ENCODE measurements at places on chromosomes 4 and X. TPM values are rescaled to one million over a fixed set of nuclear protein-coding genes. Genes with fewer than 3 reads are reported as not detected.

Gene SMIM10L2A
- 0.23 TPM for total RNA-seq

Gene NUP62CL
- not detected for total RNA-seq

Gene TNIP3
- total RNA-seq, result not detected

Gene MAOB
- total RNA-seq, result 0.08 TPM

Gene UCP1
- not detected for total RNA-seq

Gene KCTD8
- 0.30 TPM for total RNA-seq

Gene MAGEA2
- total RNA-seq, result 90.5 TPM

Gene C4orf33
- total RNA-seq, result 5.5 TPM

Gene LDB2
- not detected for total RNA-seq

Gene TXK
- 1.5 TPM for total RNA-seq

Gene TAF7L
- total RNA-seq, result not detected

Gene GAGE12F
- total RNA-seq, result not detected

Gene MAPK10
- 0.87 TPM for total RNA-seq

Gene MSANTD1
- 0.80 TPM for total RNA-seq

Gene BBS12
- total RNA-seq, result 1.5 TPM

Gene TCEAL7
- not detected for total RNA-seq

Gene NOP14
- total RNA-seq, result 48.9 TPM

Gene TRPC3
- total RNA-seq, result 1.4 TPM

Gene OTC
- total RNA-seq, result not detected

Measured in A375 (cell line).